ENCODE measurements at places on chromosomes 7 and 10.

DNA sequence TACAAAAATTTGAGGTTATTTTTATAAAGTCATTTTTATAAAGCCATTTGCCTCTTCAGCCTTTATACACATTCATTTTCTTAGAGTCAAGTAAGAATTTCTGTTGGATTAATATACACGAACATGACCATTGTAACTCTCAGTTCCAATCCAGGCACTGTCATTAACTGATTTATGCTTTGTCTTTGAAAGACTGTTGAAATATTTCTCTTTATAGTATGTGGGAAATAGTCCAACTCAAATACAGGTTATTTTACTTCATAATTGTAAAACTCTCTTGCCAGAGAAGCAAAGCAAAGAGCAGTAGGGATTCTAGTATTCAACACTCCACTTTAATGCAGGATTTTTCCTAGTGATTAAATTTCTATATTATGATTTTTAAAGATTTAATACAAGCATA lies 36.5 kb upstream of the PAPSS2 start:
- no peak for DNase-seq

- no peak for DNase-seq
Measured at GRCh38 chr10:128080231-128080630, 46.0 kb downstream of the MKI67 start.

DNA sequence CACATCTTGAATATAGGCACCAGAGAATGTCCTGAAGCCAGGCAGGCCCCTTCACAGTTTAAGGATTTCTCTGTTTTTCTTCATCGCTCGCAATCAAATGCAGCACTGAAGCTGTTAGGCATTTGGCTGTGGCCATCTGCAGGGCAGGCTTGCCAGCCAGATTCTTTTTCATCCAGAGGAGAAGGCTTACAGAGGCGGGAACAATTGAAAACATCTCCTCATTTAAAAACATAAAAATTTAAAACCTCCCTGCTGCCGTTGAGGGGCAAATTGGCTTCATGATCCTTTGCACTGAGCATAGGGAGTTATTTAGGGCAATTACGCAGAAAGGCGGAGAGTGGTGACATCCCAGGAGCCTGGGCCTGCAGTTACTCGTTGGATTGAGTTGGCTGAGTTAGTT lies 500.0 kb downstream of the TYW1 start:
- DNase-seq, result no peak

- no peak for DNase-seq
Measured at GRCh38 chr7:52689912-52690311, 345.5 kb upstream of the POM121L12 start.

GRCh38 chr7:70728872-70729552 lies 402.9 kb upstream of the GALNT17 start:
- peak; percentile 23 for DNase-seq

DNA sequence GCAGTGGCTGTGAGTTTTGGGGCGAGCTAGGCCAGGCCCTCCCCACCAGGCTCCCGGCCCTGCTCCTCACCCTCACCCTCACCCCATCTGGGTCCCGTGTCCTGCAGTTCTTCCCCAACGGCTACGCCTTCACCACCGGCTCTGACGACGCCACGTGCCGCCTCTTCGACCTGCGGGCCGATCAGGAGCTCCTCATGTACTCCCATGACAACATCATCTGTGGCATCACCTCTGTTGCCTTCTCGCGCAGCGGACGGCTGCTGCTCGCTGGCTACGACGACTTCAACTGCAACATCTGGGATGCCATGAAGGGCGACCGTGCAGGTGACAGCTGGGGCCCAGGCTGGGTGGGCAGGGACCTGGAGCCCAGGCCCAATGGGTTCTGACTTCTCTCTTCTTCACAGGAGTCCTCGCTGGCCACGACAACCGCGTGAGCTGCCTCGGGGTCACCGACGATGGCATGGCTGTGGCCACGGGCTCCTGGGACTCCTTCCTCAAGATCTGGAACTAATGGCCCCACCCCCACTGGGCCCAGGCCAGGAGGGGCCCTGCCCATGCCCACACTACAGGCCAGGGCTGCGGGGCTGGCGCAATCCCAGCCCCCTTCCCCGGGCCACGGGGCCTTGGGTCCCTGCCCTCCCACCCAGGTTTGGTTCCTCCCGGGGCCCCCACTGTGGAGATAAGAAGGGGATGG lies 4.9 kb downstream of the GNB2 start:
- no peak for DNase-seq

GRCh38 chr10:69948261-69948660 lies 104.4 kb upstream of the MACROH2A2 start:
- DNase-seq, result peak; percentile 92

DNA sequence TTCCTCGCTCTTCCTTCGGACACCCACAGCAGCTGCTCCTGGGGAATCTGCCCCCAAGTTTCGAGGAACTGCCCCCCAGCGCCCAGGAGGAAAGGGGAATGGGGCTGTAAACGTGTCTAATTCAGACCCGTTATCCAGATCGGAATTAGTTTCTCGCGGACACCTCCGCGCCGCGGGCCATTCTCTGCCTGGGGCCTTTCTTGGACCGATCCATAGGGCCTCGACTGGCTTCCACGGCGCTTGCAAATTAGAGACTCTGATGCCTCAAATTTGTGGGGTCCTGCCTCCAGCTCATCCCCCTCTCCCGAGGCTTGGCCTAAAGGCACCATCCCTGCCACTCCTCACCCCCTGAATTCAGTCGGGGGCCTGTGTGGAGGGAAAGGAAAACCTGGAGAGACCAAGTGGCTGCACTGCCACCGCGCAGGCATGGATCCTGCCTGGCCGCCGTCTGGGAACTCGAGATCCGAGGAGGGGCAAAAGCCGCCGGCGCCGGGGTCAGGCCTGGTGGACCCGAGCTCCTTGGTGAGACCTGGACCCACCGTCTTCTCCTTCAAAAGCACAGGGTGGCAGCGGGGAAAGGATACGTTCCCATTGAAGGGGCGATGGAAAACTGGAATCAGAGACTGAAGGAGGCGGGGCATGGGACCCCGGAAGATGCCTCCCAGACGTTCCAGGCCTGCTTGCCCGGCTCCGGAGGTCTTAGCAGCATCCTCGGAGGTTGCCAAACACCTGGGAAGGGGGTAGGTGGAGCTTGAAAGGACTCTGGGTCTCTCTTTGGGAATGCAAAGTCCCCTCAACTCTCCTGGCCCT lies 13.7 kb downstream of the LBX1 start:
- DNase-seq, result no peak

GRCh38 chr10:21497177-21497807 lies 28.2 kb downstream of the SKIDA1 start:
- DNase-seq, result peak; percentile 99

DNA sequence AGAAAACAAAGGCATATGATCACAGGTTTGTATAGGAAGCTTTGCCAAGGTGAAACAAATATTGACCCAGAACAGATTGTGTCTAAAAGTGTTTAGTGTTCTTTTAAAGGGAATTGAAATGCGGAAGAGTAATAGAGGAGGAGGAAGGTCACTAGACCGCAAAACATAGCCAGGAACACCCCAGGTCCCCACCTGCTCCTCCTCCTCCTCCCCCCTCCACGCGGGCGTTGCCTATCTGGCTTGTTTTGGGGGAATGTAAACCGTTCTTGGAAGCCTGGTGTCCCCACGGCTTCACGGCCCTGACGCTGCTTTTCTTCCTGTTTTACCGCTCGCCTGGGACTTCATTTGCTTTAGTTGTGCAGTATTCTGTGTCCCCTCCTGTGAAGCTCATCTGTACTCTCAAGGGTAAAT lies 81.0 kb upstream of the PFKP start:
- DNase-seq, result no peak

- no peak for DNase-seq
Measured at GRCh38 chr10:17199351-17199804, 2.1 kb downstream of the TRDMT1 start.

- DNase-seq, result no peak
Measured at GRCh38 chr7:26117142-26117807, 34.7 kb upstream of the NFE2L3 start.

- DNase-seq, result no peak
Measured at GRCh38 chr7:91358303-91358702, 94.1 kb downstream of the FZD1 start.

- no peak for DNase-seq
Measured at GRCh38 chr10:107653832-107654287, 489.4 kb upstream of the SORCS1 start.

DNA sequence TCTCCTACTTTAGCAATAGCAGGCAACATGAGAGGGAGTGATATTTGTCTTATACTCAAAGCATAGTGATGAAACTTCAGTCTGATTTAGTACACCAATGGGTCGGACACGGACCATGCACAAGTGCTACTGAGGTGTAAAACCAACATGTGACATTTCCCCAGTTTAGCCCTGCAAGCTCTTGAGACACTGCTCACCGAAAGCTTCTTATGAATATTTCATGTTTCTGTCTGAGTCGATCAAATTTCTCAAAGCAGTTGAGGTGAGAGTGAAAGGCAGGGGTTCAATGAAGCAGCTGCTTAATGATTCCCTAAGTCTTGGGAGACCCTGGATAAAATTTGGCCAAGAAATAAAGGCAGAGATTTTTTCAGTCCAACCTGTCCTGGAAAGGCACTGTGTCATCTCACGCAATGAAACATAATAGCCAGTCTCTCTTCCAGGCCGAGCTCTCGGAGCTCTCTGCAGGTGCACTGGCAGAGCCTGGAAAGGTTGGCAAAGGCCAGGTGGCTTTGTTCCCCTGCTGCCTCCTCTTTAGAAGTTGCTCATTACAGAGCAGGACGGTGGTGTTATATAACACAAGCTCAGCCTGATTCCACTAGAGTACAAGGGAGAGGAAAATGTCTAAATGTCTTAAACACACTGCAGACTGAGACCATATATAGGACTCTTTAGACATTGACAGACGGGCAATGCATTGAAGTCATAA lies 33.9 kb upstream of the XPNPEP1 start:
- DNase-seq, result peak; percentile 71

- DNase-seq, result no peak
Measured at GRCh38 chr10:18240185-18240882, 100.1 kb downstream of the CACNB2 start.

DNA sequence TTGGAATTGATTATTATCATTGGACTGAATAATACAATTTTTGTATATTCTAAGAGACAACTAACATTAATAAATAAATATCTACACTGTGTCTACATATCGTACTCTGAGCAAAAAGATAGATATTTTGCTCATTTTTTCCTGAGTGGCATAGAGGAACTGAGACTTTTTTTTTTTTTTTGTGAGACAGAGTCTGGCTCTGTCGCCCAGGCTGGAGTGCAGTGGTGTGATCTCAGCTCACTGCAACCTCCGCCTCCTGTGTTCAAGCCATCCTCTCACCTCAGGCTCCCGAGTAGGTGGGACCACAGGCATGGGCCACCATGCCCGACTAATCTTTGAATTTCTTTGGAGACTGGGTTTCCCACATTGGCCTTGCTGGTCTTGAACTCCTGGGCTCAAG lies 14.0 kb downstream of the KMT2E start:
- no peak for DNase-seq

- DNase-seq, result no peak
Measured at GRCh38 chr10:77661674-77662073, 24.1 kb upstream of the KCNMA1 start.

- DNase-seq, result no peak
Measured at GRCh38 chr10:78913219-78914059, 155.3 kb upstream of the ZMIZ1 start.

DNA sequence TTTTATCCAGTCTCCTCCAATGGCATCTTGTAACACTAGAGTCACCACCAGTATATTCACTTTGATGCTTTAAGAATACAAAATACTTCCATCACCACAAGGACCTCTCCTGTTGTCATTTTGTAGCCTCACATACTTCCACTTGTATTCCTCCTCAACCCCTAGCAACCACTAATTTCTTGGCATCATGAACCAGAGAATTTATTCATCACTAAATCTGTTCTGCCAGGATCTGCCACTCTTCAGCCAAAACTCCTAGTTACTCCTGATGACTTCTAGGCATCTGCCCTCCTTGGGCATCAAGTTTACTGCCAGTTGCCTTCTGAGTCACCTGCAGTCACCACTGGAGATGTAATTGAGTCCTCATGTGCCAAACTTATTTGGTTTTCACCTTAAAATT lies 906.8 kb downstream of the CNTNAP2 start:
- DNase-seq, result no peak

DNA sequence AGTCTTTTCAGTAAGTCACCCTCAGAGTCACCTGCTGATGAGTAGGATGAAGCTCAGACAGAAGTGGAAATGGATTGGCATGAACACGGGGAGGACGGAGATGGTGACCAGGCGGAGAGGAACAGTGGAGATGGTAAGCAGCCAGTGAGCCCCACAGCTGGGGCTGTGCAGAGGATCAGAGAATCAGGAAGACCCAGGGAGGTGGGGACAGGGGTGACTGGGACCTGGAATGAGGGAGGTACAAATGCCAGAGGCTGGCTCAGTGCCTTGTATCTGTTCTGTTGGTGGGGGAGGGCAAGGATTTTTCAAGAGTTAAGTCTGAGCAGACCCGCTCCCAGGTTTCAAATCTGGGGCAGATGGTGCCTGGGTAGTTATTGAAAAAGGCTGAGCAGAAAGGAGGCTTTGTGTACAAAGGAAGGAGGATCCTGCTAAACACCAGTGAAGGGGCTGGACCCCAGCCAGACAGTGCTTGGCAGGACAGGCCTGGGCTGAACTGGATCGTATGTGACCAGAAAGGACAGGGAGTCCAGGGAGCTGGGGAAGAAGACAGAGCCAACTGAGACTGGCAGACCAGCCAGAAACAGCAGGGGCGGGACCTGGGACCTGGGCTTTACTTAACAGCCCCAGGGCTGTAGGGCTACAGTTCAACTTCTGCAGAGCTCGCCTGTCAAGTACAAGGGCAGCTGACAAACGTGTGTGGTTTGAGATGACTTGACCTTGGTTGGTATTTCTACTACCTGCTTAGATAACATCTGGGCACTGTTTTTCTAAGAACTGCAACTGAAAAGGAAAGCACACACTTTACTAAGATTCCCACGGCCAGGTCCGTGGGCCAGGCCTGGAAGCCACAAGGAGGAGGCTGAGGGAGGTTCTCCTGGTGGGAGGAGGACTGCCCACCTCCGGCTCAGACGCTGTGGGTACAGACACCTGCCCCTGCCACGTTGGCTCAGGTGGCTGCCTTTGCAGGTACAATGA lies 13.2 kb upstream of the FRMPD2 start:
- peak; percentile 94 for DNase-seq

DNA sequence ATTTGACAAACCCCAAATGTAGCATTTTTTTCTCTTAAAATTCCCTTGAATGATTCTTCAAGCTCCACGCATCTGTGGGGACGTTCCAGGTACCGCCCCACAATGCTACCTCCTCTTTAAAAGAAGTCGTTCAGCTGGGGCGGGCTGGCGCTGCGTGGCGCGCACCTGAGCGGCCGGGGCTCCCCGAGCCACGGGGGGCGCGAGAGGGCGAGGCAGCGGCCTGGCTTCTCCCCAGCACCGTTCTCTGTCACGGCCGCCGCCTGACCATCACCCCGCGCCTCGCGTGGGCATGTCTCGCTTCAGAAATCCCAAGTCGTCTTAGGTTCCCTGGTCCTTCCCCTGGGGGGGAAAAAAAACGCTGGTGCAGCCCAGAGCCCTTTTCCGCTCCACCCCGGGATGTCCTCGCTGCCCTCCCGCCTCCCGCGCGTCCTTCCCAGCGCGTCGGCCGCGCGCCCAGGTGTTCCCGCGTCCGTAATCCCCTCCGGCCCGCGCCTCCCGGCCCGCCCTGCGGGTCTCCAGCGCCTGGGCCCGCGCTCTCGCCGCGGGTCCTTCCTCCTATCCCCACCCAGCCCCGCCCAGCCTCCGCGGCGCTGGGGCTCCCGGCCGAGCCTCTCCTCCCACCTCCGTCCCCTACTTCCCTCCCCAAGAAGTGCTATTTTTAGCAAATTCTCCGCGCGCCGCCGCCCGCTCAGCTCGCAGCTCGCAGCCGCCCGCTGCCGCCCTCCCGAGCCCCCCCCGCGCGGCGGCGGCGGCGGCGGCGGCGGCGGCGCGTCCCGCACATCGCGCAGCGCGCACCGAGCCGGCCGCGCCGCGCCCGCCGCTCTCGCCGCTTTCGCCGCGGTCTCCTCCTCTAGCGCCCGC lies 58.7 kb upstream of the PRPS1L1 start:
- peak; percentile 34 for DNase-seq
